ENCODE measurements at places on chromosomes 6 and 20.

GRCh38 chr6:159609652-159610178 is 83.3 kb downstream of the SOD2 start:
- no peak for DNase-seq

GRCh38 chr6:111559188-111560097 is 46.2 kb downstream of the TRAF3IP2 start:
- DNase-seq = no peak

DNA sequence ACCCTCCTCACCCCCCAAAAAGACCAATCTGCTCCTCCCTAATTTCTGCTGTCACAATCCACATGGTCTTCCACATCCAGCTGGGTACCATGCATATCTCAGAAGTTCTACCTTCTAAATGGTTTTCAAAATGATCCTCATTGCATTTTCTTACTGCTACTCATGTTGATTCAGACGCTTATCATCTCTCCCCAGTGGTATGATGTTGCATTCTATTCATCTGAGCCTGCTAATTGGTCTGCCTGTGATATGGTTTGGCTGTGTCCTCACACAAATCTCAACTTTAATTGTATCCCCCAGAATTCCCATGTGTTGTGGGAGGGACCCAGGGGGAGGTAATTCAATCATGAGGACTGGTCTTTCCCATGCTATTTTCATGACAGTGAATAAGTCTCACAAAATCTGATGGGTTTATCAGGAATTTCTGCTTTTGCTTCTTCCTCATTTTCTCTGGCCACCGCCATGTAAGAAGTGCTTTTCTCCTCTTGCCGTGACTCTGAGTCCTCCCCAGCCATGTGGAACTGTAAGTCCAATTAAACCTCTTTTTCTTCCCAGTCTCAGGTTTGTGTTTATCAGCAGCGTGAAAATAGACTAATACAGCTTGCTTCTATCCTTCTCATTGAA is 41.4 kb upstream of the CLIC5 start:
- DNase-seq = no peak

- no peak for DNase-seq
Observed at GRCh38 chr20:24935140-24935539, 13.9 kb upstream of the CST7 start.

DNA sequence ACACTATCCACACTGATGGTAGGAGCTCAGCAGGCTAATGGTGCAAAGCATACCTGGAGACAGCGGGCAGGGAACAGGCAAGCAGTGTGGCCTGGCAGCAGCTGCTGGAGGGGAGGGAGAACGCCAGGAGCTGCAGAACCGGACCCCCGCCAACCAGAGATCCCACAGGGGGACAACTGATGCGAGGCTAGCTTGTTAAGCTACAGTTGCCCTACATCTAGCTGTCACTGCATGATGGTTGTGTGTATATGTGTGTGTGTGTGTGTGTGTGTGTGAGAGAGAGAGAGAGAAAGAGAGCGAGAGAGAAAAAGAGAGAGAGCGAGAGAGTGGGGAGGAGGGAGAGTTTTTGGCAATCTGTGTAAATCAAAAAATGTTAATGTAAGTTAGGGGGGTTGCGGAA is 69.7 kb upstream of the NHSL1 start:
- DNase-seq = no peak

DNA sequence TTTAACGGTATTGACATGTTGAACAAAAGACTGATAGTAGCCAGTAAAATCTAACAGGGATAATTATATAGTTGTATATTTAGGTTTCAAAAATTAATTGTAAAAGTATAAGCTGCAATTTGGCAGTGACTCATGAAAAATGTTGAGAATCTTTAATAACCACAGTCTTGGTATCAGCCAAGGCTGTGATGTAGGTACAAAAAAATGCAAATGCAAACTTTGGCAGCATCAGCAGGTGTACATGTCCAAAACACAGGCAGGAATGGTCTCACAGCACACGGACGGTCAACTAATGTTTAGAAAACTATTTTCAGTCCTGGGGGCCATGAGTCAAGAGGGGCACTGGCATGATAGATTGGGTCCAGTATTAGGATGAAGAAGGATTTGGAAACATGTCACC is 58.5 kb upstream of the BEND3 start:
- DNase-seq = no peak

- DNase-seq = no peak
Observed at GRCh38 chr20:46568570-46569129, 18.2 kb upstream of the OCSTAMP start.

DNA sequence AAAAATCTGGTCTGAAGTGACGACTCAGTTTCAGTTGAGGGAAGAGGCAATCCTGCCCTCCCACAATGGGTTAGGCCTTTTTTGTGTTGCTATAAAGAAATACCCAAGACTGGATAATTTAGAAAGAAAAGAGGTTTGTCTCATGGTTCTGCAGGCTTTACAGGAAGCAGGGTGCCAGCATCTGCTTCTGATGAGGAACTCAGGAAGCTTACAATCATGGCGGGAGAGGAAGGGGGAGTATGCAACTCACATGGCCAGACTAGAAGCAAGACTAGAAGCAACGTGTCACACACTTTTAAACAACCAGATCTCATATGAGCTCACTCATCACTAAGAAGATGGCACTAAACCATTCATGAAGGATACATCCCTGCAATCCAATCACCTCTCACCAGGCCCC is 529.3 kb downstream of the KIF16B start:
- DNase-seq = no peak

DNA sequence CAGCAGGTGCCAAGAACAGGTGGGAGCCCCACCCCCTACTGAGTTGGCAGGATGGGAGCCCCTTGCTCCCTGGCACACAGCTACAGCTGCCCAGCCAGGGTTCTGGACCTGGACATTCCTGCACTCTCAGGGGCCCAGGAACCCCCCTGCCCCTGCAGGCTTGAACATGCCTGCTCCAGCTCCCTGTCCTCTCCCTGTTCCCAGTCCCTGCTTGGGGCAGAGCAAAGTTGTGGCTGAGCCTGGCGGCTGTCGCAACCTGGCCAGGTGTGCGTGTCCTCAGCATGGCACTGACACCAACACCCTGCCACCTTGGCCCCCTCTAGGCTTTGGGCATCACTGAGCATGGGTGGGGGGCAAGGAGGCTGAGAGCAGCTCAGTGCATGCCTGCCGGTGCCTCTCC is 491.2 kb upstream of the NOX3 start:
- DNase-seq = no peak

DNA sequence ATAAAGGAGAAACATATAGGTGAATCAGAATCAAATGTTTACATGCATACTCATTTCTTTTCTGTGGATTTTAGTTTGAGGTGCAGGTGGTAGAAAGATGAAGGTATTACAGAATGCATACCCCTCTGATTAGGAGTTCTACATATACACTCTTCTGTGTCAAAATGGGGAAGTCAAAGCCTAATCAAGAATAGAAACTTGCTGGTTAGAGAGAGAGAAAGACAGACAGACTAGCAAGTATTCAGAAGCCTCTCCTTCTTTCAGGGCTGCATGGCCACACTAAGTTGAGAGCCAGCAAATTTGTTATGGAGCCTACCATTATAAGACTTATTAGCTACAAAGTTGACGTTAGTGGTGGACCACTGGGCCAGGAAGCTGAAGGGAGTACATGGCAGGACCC is 358.3 kb upstream of the EYS start:
- no peak for DNase-seq

DNA sequence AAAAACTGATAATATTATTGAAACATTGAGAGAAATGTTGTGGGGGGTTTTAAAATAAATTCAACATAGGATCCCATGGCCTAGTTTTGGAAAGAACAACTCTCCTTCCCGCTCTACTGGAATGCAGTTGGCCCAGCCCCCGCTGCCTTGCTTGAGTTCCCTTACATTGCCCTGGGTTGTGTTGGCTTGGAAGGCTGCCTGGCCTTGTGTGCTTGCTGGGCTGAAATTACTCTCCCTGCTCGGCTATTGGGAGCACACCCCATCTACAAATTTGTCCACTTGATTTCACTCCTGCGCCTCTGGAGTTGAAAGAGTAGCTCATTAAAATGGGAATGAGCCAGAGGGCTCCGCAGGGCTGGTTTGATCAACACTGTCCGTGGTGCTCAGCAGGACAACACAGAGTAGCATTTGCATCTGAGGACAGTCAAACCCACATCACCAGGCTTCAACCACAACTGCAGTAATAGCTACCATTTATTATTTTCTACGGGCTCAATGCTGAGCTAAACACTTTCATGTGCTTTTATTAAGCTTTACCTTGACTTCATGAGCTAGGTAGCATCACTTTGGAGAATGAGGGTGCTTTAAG is 35.2 kb downstream of the DOK5 start:
- no peak for DNase-seq

DNA sequence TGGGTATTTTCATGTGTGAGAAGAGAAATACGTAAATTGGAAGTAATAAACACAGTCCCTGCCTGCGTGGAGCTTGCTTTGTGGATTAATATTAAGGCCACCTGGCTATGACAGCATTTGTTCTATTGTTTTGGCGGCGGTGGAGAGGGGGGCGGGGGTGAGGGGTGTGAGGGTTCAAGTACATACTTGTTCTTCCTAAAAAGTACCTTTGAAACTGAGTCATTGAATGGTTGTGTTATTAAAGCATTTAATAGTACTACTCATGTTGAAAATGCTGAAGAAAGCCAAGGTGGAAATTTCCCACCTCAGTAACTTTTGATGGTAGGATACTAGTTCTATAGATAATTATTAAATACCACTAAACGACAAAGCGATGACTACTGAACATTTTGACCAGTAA is 95.0 kb downstream of the FOXC1 start:
- no peak for DNase-seq

DNA sequence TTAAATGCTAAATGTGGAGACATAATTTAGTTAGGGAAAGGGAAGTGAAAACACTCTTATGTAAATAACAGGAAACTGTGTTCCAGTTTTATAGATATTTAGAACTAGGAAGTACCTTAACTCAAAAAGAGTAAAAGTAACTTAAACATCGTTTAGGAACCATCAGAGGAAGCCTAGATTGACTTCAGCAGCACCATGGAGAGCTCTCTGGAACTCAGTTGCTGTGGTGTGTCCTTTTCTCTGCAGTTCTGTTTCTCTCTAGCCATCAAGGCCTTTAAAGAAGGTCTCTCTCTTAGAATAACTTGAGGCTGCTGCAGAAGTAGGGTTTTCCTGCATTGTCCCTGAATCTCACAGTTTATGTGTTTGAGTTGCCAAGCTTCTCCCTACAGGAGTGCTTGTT is 26.9 kb downstream of the CLVS2 start:
- no peak for DNase-seq

DNA sequence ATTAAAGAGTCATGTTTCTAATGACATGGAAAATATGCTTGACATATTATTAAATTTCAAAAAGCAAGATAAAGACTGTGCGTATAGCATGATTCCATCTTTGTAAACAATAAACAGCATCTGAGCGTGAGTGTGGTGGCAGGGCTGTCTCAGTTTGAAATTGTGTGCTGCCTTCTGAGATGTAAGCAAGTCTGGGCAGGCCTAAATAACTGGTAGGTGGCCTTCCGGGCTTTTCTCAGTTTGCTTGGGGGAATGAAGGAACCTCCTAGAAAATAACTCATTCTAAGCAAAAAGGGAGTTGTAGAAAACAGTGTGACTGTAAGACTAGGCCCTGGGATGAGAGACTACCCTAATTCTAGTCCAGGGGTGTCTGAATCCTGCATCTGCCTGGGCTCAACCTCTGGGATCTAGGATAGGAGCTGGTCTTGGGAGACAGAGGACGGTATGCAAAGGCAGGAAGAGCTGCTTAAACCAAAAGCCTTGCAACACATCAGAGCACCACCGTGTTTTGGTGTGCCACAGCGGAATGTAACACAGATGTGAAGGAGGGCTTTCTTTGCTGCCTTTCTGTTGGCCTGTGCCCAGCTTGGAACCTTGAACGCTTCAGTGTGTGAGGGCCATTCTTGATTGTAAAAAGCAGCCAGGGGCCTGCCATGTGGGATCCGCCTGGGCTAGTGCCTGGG is 63.5 kb upstream of the L3MBTL3 start:
- DNase-seq = no peak

GRCh38 chr6:61959196-61959595 is 326.8 kb downstream of the KHDRBS2 start:
- DNase-seq = no peak

- DNase-seq = peak; percentile 62
Observed at GRCh38 chr6:29628419-29629281, 4.3 kb downstream of the GABBR1 start.

DNA sequence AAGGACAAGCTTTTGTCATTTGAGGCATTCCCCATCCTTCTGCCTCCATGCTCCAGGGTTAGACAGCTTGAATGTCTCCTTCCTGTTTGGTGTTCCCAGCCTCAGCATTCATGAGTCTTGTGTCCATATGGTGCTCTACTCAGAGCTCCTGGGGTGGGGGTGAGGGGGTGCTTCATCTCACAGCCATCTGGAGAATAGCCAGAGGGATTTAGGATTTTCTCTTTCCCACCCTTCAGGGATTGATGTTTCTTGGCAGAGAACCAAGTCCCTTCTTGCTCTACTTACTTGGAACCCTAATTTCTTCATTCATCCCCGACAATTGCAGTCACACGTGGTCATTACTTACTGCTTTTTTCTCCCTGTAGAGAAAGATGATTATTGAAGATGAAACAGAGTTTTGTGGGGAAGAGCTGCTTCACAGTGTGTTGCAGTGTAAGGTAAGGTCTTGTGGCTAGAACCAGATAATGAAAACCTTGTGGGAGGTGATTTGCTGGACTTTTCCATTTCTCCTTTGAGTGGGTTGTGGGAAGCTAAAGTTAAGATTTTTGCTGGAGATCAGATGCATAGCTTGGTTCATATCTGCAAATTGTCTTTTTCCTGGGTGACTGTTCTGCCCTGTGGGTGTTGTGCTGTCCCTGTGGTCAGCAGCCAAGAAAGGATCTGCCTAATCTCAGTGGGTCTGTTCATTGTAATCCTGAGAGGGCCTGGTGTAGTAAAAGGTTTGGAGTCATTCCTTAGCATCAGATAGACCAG is 18.6 kb downstream of the CMTR1 start:
- DNase-seq = no peak

DNA sequence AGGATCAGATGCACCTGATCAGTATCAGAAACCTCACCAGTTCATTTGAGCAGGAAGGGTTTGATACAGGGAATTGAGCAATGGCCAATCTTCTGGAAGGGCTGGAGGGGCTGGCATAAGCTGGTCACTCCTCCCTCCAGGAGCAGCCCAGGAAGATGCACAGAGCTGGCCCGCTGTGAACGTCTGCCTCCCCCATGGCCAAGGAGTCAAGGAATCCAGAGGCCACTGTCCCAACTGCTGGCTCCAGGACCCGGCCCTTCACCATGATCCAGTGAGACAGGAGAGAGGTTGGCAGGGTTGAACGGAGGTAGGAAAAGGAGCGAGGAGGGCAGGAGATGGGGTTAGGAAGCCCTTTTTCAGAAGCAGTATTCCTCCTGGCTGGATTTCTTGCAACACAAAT is 113.9 kb upstream of the CST7 start:
- DNase-seq = no peak
